Hypothalamus (tissue), 51 donors: ENCODE measurements at places on chromosomes 5 and 9.

DNA sequence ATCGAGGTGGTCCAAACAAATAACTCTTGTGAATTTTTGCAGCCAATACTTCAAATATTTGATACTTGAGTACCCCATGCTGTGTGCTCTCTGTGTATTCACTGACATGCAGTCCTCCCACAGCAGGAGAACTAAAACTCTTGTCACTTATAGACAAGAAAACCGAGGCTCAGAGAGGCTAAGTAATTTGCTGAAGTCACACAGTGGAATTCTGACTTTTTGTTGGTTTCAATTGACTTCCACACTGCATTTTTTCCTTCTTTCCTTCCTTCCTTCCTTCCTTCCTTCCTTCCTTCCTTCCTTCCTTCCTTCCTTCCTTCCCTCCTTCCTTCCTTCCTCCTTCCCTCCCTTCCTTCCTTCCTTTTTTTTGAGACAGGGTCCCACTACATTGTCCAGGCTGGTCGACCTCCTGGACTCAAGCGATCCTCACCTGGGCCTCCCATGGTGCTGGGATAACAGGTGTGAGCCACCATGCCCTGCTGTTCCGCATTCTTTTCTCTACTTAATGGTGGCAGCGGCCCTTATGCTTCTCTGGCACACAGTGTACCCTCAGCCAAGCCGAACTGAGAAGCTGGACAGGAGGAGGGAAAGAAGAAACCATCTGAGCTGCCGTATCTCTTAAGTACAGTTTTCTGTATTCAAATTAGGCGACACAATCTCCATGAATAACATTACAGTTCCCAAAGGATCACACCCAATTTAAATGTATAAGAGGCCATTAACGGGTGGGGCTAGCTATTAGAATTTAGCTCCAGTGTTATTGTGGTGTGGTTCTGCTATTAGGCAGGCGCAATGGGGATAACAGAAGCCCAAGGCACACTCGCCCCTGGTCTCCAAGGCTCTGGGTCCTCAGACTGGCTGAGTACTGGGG is 38.4 kb upstream of the GRHPR start:
- no peak for DNase-seq

DNA sequence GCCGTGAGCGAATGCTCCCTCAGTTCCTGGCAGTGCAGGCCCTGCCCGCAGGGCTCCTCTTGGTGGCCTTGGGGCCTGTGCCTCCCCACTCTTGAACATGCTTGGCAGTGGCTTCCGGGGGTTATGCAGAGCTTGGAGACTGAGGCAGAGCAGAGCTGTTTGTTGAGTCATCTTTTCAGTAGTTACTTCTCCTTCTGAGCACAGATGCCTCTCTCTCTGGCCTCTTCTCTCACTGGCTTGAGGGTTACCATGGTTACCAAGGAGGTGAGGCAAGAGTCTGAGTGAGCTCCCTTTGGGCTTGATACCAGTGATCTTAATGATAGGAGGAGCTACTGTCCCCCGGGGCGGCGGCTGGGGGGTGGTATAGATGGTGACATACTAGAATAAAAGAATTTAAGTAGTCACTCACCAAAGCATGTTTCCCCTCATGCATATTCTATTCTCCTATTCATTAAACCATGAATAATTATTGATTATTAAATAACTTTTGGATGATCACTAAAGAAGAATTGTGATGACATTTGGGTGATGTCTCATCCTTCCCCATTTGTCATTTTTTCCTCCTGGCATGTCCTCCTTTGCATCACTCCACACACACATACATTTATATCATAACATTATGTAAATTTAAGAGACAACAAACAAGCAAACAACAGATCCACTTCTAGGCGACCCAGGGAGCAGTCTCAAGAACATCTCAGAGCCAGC is 111.1 kb downstream of the ARHGAP26 start:
- no peak for DNase-seq

DNA sequence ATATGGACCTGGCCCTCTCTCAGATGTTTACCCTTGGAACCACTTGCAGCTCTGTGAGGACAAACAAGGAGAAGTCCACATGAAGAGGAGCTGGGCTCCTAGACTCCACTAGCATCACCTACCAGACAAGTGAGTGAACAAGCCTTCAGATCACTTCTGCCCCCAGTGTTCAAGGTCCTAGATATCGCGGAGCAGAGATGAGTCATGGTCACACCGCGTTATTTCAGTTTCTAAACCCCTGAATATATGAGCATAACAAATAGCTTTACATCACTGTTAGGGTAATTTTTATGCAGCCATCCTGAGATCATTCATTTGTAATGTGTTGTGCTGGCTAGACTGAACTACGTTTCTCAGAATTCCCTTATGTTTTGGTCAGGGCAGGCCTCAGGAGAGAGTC is 77.0 kb upstream of the DAP start:
- no peak for DNase-seq

- DNase-seq: no peak
Measured at GRCh38 chr9:38707885-38708637, 11.9 kb downstream of the FAM240B start.

GRCh38 chr5:83049370-83049885 is 27.8 kb downstream of the TMEM167A start:
- no peak for DNase-seq

DNA sequence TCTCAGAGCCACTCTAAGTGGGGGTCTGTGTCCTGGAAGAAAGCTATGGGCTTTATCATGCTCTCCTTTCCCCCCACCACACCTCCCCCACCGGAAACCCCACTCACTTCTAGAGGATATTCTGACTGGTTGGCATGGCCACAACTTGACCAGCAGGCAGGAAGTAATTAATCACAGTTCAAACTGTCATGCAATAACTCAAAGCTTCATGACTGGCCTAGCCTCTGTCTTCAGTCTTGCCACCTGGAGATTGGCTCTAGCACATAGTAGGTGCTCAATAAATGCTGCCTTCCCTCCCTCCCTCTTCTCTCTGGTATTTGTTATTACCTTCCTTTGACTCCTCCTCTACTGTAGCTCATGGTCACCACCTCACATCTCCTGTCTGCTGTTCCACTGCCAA is 124.7 kb downstream of the GABBR2 start:
- DNase-seq: no peak

- no peak for DNase-seq
Measured at GRCh38 chr9:110738982-110739381, 70.4 kb downstream of the MUSK start.

GRCh38 chr9:95157481-95158151 is 159.9 kb downstream of the FANCC start:
- DNase-seq: no peak

DNA sequence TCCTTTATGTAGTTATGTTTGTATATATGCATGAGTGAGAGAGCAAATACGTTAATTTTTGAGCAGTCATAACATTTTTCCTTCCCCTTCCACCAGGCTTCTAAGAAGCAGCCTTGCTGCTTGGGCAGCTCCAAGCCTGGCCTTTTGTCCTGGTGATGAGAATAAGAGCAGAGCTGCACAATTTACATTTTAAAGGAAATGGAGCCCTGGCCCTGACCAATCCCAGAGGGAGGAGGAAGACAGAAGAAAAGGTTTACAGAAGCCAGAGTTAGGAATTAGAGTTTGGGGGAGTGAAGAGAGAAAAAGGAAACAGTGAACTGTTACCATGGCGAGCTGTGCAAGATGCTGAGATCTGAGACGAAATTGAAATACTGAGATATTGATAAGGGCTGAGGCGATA is 25.3 kb upstream of the EFNA5 start:
- no peak for DNase-seq

DNA sequence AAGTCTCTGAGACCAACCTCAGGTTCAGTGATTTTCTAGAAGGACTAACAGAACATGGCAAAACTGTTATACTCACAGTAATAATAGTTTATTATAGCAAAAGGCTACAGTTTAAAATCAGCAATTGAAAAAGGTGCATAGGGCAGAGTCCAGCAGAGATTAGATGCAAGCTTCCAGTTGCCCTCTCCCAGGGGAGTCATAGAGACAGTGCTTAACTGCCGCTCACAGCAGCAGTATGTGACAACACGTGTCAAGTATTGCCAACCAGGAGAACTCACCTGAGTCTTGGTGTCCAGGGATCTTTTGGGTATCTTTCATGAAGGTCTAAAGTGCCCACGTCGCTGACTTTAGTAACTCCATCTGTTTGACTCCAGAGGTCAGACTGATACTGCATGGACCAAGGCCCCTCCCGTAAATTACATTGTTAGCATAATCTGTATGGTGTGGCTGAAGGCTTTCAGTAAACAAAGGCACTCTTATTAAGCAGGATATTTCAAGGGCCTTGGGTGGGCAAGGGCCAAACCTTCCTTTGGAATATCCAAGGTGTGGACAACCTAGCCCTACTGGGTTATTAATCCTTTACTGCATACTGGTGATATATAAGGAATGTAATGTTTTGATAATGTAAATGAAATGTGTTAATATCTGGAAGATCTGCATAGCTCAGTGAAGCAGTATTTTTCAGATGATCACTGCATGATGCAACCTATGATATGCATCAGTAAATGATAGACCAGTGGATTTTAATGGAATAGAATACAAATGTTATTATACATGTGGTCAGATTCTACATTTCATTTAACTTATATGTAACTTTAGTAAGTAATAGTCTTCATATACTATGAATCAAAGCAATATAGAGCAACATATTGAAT is 44.0 kb downstream of the RASA1 start:
- DNase-seq: no peak

DNA sequence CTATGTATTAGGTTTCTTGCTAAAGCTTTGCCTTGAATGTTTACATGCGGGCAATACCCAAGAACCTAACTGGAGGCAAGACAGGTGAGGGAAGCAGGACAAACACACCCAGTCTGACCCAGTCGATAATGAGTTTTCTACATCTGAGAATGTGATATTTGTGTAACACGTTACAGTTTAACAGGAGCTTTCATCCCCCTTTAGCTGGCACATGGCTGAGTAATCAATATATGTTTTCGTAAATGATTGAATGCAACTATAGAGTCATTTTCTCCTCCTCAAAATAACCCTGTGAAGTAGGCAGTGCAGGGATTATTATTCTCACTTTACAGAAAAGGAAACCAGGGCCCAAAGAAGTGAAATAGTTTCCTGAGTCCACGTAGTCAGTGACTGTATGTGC is 84.7 kb upstream of the HTR4 start:
- DNase-seq: no peak

DNA sequence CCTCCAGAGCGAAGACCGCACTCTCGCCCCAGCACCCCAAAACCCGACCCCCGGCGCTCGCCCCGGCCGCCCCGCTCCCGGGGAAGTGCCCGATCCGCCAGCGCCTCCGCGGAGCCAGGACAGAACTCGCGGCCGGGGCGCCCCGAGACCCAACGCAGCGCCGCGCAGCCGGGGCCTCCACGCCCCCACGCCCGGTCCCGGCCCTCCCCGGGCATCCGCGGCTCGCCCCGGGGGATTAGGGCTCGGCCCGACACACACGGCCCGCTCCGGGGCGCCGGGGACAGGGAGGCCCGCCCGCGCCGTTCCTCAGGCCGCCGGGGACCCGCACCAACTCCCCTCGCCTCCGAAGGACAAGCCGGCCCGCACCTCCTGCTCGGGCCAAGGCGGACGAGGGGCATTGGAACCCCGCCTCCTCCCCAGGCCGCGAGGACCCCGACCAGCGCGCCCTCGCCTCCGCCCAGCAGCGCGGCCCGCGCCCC is 544 bp downstream of the FNBP1 start:
- DNase-seq: no peak

DNA sequence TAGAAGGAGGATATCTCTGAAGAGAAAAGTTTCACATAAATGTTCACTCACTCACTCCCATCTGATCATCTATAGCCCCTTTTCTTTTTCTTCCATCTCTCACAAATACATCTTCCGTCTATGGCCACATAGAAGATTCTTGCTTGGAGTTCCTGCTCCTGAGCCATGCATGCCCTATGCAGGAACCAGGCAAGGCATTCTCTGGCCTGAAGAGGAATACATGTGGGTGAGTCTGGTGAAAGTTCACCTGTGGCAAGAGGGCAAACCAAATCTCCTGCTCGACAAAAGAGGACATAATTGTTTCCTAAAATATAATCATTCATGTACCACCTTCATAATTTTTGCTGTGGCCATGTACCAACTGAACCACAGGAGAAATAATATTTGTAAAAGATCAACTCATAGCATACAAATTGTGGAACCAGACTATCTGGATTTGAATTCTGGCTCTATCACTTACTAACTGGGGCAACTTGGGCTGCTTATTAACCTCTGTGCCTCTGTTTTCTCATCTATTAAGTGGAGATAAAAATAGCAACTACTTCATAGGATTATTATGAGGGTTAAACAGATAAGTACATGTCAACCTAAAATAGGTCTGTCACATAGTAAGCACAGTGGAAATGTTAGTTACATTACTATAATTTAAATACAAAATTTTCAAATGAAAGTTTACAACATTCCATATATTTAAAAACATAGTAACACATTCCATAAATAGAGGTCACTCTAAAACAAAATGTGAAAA is 121.2 kb upstream of the NFIB start:
- DNase-seq: no peak
